ENCODE measurements at places on chromosomes 7 and 10.

- DNase-seq = no peak
These were observed 484.6 kb downstream of the GATA3 start for GRCh38 chr10:8539056-8539455.

- no peak for DNase-seq
These were observed 34.5 kb downstream of the SMURF1 start for GRCh38 chr7:99109108-99110051.

DNA sequence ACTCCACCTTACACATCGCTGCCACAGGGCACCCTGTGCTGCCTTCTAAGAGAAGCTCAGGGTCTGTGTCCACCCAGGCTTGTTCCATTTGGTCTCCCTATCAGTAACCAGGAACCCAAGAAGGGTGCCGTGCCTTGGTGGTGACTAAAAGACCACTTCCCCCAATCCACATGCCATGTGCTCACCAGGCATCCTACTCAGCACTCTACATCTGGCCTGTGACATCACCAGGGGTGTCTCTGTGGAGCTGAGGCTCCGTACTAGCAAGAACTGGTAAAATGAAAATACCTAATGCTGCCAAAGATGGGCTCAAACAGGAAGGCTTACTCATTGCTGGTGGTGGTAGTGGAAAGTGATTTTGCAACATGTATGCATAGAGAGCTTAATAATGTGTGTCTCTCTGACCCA, 19.0 kb upstream of the C10orf71 start:
- DNase-seq = no peak

- DNase-seq = no peak
These were observed 15.2 kb downstream of the TMEM176B start for GRCh38 chr7:150784954-150785353.
